NCI-H187 (cell line): ENCODE measurements at places on chromosomes 5 and 9.
A peak's percentile ranks its signal among the peaks of the same experiment; 100 is the strongest.

DNA sequence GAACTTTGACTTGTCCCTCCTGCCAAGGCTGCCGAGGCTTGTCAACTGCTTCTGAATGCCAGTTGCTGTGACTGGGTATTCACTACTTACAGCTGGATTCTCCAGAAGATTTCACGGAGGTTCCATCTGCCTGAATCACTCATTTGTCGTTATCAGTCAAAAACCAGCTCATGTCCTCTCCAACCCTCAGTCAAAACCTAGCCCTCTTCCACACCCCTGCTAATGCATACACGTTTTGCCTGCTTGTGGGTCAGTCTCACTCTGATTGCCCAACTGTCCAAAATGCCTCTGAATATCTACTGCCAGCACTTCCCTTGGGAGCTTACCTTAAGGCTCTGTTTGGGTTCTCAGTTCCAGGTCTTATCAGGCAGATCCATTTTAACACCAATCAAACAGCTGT, 238.6 kb upstream of the TMEM161B start:
- no peak for DNase-seq

- DNase-seq = no peak
Observed at GRCh38 chr5:60357302-60357701, 342.7 kb downstream of the DEPDC1B start.

DNA sequence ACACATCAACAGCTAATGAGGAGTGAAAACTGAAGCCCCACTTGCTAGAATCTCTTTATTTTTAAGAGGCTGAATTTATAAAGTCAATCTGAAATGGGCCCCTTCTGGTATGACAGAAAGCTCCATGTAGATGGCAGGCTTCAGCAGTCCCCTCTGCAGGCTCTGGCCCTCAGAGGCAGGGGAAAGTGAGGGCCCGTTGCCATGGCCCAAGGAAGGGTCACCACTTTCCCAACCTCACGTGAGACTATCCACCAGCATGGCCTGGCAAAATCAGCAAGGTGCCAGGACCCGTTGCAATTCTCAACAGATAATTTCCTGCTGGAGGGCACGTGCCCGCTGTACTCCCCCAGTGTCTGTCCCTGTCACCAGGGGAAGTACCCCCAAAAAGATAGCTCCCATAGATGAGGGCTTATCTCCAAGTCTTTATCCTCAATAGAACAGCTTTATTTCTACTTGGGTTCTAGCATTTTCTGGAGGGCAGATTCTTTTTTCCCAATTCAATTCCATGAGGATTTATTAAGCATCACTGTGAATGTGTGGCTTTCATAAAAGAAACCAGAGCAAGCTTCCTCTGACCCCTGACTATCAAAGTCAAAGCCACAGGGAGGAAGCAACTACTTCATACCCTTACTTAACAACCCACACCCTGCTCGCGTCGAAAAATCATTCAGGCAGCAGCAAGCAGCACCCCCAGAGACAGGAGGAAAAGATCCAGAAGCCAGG, 85.4 kb upstream of the FSTL4 start:
- no peak for DNase-seq

DNA sequence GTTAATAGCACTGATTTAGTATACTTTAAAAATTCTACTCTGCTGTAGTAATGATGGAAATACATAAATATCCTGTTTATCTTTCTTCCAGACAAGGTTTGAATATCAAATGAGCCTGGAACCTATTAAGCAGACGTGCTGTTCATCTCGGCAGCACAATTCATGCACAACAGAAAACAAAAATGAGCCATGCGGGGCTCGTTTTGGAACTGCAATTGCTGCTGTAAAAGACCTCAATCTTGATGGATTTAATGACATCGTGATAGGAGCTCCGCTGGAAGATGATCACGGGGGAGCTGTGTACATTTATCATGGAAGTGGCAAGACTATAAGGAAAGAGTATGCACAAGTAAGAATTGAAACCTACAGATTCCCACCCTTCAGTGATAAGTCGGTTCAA, 79.1 kb upstream of the ITGA2 start:
- no peak for DNase-seq

DNA sequence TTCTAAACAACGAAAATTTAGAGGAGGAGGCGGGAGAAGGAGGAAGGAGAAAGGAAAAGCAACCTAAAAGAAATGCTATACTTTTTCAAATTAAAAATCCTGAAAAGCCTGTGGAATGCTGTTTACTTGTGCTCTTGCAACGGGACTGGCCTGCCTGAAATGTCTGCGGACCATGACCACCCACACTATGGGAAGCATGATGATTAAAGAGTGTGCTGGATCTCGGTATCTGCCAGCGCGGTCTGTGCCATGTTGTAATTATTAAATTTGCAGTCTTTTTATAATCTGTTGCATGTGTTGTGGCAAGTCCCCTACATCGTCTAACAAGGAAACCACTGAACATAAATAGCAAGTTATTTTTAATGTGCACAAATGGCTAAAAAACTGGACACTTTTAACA, 111.4 kb downstream of the FANCC start:
- no peak for DNase-seq

- peak; percentile 50 for DNase-seq
Observed at GRCh38 chr9:126421567-126422428, 95.2 kb downstream of the MVB12B start.

- no peak for DNase-seq
Observed at GRCh38 chr9:128088253-128088945, 20.4 kb downstream of the SLC25A25 start.

- DNase-seq = peak; percentile 17
Observed at GRCh38 chr9:137672907-137673791, 54.3 kb downstream of the EHMT1 start.

GRCh38 chr9:116499986-116500871, 186.9 kb upstream of the TRIM32 start:
- no peak for DNase-seq

- DNase-seq = no peak
Observed at GRCh38 chr5:6686915-6687409, 26.3 kb upstream of the TENT4A start.

- DNase-seq = no peak
Observed at GRCh38 chr5:125228363-125229070, 482.1 kb upstream of the ZNF608 start.

DNA sequence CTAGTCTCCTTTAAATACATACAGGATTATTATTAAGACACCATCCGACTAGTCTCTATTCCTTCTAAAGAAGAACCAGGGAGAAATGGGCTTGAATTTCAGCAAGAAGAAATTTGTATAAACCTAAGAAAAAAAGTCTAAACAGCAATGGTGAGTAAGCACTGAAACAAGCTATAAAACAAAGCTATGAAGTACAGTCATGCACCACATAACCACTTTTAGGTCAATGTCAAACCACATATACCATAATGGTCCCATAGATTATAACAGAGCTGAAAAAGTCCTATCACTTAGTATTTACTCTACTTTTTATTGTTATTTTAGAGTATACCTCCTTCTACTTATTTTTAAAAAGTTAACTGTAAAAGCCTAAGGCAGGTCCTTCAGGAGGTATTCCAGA, 102.0 kb upstream of the NFIB start:
- no peak for DNase-seq

GRCh38 chr5:522899-523440, 1.3 kb downstream of the SLC9A3 start:
- peak; percentile 87 for DNase-seq

GRCh38 chr9:77885104-77885672, 146.4 kb downstream of the GNAQ start:
- DNase-seq = no peak

GRCh38 chr9:131963072-131964030, 116.3 kb downstream of the MED27 start:
- no peak for DNase-seq

DNA sequence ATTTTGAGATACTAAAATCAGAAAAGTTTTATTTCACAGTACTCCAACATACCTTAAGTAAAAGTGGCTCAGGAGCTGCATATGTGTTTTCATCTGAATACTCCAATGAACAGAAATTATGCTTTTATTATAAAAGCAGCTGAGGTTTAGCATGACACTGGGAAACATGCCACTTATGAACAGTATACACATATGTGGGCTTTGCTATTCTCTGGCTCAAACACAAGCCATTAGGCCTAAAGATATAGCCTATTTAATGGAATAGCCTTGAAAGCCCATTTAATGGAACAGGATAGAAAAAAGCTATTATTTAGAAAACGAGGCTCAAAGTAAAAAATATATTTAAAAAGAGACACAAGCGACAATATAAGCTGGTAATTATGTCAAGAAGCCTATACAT, 74.1 kb downstream of the SLC38A9 start:
- DNase-seq = no peak

- DNase-seq = no peak
Observed at GRCh38 chr5:161471211-161471950, 75.1 kb downstream of the GABRB2 start.

DNA sequence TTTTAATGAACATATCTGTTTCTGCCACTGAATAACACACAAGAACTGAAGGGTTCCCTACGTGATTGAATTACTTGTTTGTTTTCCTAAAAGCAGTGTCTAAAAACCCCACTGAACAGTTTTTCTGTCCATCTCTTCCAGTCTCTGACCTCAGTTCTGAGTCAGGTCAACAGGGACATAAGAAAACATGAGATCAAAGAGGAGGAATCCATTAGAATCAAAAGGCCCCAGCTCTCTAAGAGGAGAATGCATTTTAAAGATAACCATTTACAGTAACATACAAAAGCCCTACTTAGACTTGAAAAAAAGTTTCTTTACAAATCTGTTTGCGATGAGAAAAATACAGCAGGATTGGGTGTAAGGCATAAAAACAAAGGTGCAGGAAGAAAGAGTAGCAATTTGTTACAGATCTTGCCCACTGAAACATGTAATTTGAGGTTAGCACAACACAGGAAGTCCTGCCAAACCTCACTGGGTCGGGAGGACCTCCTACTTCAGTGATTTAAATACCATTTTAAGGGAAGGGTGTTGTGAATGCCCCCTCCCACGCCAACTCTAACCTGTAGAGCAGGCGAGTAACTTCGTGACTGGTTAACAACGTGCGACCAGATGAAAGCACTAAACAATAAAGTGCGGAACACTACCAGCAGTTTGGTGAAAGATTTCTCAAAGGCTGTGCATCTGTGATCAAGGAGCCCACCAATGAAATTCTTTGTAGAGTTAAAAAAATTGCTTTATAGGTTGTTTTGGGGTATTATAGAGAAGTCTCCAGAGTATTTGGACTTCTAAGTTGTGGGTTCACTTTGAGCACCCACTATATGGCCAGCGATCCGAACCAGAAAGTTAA, 1.3 kb downstream of the QSOX2 start:
- DNase-seq = no peak

DNA sequence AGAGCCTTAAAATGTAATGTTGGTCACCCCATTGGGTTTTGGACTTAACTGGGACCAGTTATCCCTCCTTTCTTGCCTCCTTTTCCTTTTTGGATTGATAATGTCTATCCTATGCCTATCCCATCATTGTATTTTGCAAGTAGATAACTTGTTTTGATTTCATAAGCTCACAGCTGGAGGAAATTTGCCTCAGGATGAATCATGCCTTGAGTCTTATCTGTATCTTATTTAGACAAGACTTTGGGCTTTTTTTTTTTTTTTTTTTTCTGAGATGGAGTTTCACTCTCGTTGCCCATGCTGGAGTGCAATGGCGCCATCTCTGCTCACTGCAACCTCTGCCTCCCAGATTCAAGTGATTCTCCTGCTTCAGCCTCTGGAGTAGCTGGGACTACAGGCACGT, 443.3 kb downstream of the DNAH5 start:
- no peak for DNase-seq

DNA sequence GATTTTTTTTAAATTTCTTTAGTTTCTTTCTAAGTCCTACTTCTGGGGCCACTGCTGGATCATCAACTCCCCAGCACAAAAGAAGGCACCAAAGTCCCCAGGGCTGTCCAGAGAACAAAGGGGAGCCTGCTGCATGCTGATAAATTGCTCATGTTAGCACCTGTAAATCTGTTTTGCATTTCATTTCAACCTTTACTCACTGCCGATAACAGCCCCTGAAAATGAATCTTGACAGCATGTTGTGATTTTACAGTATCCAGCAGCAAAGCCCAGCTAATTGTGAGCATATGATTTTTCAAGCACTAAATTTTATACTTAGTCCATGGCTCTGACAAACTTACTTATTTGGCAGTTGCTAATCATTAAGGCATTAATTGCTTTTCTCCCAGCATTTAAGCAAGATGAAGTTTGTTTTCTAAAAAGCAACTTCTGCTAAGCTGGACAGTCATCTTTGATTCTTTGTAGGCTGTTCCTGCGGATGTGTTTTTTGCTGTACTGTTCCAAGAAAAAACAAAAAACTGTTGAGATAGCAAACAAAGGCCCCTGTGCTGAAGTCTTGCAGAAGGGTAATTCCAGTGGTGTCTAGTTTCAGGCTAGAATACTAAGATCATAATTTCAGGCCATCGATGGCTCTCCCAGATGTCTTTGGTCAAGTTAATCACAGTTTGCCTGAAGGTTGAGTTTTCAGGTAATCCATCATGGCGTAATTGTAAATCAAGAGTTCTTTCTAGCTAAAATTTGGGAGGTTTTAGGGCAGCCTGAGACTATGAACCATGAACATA, 73.1 kb upstream of the GAS1 start:
- no peak for DNase-seq

DNA sequence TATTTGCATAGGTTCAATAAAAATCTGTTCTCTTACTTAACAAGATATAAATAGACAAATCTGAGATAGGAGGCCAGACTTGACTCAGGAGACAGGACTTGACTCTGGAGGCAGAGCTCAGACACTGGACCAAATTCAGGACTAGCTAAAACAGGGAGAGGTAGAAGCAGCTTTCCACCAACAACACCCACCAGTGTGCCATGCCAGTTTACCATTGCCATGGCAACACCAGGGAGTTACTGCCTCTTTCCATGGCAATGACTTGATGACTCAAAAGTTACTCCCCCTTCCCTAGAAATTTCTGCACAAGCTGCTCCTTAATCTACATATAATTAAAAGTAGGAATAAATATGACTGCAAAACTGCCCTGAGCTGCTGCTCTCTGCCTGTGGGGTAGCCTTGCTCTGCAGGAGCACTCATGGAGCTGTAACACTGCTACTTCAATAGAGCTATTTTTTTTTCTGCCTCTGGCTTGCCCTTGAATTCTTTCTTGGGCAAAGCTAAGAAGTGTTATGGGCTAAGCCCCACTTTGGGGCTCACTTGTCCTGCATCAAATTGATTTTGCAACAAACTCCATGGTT, 473.0 kb downstream of the PLK2 start:
- no peak for DNase-seq

GRCh38 chr9:75142202-75142601, 53.9 kb downstream of the OSTF1 start:
- DNase-seq = no peak

DNA sequence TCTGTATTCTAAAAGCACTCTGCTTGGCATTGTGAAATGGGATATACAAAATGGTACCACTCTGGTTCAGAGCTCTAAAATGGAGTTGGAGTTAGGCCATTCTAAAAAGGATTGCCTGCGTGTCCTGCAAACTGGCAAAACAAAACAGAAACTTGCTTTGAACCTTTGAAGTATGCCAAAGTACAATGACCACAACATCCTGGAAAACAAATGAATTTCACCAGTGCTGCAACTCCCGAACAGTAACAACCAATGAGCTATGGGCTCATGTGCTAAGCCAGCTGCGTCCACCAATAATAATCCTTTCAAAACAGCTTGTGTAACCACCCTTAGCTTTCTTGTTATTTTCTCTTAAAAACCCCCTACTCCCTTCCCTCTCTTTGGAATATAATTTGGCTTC, 88.4 kb upstream of the CXCL14 start:
- DNase-seq = no peak
